Inflammatory macrophage treated with lipopolysaccharide for 1 hour (primary cell): ENCODE measurements at places on chromosomes 1 and 21.

DNA sequence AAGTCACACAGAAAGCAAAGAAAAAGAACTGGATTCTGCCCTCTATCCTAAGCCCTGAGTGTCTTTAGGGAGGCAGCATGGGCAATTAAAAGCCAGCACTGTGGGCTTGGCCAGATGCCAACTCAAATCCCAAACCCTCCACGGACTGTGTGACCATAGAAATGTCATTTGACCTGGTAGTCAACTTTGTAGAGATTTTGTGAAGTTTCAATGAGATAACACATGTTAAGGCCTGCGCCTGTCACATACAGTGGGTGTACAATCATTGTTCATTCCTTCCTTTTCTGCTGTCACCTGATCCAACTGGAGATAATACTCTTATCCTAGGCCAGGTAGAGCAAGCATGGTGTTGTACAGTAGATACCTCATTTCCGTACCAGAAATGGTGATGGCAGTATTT lies 54.2 kb downstream of the TMEM53 start:
- no peak for DNase-seq

DNA sequence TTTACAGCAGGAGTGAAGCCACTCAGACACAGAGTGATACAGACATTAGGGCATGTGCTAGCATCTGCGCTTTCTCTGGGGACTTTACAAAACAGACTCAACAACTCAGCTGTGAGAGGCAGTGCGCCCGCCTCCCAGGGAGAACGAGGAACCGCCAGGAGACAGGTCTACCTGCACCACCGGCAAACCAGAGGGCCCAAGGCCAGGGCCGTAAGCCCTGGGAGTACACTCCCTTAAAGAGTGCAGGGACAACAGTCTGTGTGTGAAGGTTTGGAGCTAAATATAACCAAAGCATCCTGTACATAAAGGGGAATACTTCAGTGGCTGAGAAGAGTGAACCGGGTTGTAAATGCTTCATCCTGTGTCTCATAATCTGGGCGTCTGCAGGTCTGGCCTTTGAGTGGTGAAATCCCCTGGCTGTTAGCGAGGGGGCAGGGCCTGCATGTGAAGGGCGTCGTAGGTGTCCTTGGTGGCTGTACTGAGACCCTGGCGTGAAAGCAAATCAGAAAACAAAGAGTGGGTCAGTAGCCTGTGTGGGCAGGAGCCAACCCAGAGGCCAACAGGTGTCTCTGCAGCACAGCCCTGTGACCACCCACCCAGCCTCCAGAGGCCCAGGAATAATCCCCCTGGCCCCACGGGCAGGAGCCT lies 86.9 kb downstream of the CD247 start:
- DNase-seq, result no peak

GRCh38 chr1:67230539-67230938 lies 64.3 kb downstream of the IL23R start:
- no peak for DNase-seq

- no peak for DNase-seq
Measured at GRCh38 chr21:43353282-43354025, 73.5 kb downstream of the SIK1 start.

DNA sequence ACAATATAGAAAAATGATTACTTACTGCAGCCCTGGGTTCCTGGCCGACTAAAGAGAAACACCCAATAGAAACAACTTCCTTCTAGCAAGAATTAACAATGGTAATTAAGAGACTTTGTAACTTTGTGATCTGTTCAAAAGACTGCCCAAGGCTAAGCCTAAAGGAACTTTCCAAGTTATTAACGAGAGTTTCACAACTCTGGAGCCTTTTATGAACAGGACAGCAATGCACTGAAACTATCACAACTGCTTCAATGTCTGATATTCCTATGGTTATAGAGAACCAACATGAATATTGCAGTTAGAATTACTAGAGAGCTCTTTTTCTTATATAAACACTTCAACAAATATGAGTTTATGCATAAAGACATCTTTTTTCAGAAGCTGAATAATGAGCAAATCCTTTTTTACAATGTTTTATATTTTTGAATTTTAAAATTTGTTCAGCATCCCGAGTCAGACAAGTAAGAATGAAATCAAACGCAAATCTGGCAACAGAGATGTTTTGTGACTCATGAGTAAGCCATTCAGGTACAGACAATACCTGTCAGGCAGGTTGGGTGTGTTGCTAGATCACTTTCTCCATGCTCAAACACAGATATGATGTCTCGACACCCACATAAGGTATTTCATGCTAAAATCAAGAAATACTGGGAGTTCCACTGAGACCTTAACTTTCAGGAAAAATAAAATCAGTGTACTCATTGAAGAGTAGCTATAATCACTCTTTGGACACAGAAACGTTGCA lies 22.2 kb upstream of the KCNJ15 start:
- no peak for DNase-seq

DNA sequence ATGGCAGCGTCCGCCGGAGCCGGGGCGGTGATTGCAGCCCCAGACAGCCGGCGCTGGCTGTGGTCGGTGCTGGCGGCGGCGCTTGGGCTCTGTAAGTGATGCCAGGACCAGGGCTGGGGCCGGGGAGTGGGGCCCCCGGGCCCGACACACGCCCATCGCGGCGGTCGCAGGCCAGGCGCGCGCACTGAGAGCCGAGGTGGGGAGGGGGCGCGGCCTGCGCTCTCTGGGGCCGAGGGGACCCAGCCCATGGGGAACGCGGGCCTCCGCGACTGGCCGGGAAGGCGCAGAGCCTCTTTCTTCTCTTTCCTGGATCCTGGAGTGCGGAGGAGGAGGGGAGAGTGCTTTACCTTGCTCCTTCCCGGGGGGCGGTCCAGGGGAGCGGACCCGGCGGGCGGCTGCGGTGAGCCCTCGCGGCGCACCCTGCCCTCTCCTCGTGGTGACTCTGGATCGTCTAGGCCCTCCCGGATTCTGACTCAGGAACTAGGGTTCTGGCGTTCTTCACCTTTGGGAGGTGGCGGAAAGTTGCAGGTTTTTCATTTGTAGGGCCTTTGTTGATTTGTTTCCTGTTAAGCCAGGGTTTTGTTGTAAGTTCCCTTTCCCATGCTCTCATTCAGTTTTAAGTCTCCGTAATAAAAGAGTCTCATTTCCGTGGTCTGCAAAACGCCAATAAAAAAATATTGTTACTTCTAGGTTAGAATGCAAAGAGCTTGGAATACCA lies 529 bp downstream of the MPZL1 start:
- no peak for DNase-seq

- no peak for DNase-seq
Measured at GRCh38 chr21:44395260-44395659, 41.8 kb downstream of the TRPM2 start.

DNA sequence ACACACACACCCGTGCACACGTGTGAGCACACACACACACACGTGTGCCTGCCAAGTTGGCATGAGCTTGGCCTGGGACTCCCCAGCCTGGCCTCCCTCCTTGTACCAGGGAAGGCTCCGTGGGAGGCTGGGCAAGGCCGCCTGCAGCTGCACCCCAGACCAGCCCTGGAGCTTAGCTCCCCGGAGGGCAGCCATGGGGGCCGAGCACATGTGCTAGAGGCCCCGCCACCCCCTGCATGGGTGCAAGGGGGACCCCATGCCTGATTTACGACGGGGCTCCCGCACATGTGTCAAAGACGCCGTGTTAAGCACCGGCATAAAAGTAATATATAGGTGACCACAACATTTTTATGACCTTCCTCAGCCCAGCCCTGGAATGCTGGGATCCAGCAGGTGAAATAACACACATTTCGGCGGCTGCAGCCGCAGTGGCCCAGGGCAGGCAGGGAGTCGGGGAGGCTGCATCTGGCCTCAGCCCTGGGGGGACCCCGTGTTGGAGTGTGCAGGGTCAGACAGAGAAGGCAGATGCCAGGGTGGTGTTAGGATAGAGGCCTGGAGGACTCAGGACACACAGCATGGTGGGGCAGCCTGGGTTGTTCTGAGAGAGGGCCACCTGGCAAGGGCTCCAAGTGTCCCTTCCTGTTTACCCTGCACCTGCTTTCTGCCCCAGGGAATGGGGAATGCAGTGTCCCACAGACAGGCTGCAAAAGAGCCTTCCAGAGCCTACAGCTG lies 56.3 kb downstream of the WNT9A start:
- no peak for DNase-seq

DNA sequence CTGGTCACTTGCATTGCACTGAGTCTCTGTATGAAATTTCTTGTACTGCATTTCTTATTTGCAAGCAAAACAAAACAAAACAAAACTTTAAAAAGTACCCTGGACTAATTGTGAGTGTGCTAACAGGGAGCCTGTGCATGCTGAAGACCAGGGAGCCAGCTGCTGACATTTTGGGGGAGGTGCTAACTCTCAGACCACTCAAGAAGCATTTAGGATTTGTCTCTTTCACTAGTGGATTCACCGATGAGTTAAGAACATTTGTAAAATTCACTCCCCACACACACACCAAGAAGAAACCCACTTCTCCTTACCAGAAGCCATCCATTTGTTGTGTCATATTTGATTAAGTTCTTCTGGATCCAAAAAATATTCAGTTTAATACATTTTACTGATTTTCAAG lies 95.7 kb upstream of the C1orf105 start:
- DNase-seq, result no peak

GRCh38 chr1:46611691-46612221 lies 4.9 kb downstream of the MOB3C start:
- peak; percentile 61 for DNase-seq
